ENCODE measurements at places on chromosomes 7 and 10. TPM values are rescaled to one million over a fixed set of nuclear protein-coding genes. Genes with fewer than 3 reads are reported as not detected.

- H3K36me3 ChIP-seq = no peaks in the 10 kb centered on the region
- no peak overlapping the region for H3K4me3 ChIP-seq
- H3K27me3 ChIP-seq = no peaks in the 10 kb centered on the region
Observed at GRCh38 chr7:82317760-82318159, 125.8 kb downstream of the CACNA2D1 start.

The GPR15LG gene
- not detected for total RNA-seq

- no peaks in the 10 kb centered on the region for H3K36me3 ChIP-seq
- no peak overlapping the region for H3K27ac ChIP-seq
- H3K27me3 ChIP-seq = no peaks in the 10 kb centered on the region
- no peak overlapping the region for H3K4me3 ChIP-seq
Observed at GRCh38 chr10:77027576-77027975, 610.0 kb downstream of the KCNMA1 start.

GRCh38 chr7:150432915-150433892 lies 17.2 kb upstream of the GIMAP8 start:
- no peaks in the 10 kb centered on the region for H3K36me3 ChIP-seq
- no peak overlapping the region for H3K4me3 ChIP-seq
- peaks cover 6% of the 10 kb centered on the region for H3K4me1 ChIP-seq

All from stomach (tissue), 19 donors.